ENCODE measurements at places on chromosomes 2 and 18.
A peak's percentile ranks its signal among the peaks of the same experiment; 100 is the strongest.

- no peak overlapping the region for H3K27ac ChIP-seq
- DNase-seq, result no peak
- H3K4me3 ChIP-seq, result peak overlapping the region; percentile 49
- no peaks in the 10 kb centered on the region for H3K36me3 ChIP-seq
- no peaks in the 10 kb centered on the region for H3K4me1 ChIP-seq
These were observed 26.1 kb upstream of the OTOF start for GRCh38 chr2:26504002-26504401.

DNA sequence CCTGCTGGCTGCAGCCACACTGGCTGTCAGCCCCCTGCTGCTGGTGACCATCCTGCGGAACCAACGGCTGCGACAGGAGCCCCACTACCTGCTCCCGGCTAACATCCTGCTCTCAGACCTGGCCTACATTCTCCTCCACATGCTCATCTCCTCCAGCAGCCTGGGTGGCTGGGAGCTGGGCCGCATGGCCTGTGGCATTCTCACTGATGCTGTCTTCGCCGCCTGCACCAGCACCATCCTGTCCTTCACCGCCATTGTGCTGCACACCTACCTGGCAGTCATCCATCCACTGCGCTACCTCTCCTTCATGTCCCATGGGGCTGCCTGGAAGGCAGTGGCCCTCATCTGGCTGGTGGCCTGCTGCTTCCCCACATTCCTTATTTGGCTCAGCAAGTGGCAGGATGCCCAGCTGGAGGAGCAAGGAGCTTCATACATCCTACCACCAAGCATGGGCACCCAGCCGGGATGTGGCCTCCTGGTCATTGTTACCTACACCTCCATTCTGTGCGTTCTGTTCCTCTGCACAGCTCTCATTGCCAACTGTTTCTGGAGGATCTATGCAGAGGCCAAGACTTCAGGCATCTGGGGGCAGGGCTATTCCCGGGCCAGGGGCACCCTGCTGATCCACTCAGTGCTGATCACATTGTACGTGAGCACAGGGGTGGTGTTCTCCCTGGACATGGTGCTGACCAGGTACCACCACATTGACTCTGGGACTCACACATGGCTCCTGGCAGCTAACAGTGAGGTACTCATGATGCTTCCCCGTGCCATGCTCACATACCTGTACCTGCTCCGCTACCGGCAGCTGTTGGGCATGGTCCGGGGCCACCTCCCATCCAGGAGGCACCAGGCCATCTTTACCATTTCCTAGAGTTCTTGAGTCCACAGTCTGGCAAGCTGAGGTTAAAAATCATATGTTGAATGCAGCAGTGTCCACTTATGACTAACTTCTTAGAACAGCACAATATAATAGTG, 741 bp downstream of the GPR148 start:
- H3K4me1 ChIP-seq, result no peaks in the 10 kb centered on the region
- H3K36me3 ChIP-seq, result no peaks in the 10 kb centered on the region
- H3K27ac ChIP-seq, result no peak overlapping the region
- DNase-seq, result no peak

- peaks cover 16% of the 10 kb centered on the region for H3K4me1 ChIP-seq
- H3K27ac ChIP-seq, result peak overlapping the region; percentile 48
- no peak for DNase-seq
- no peak overlapping the region for H3K4me3 ChIP-seq
- no peaks in the 10 kb centered on the region for H3K36me3 ChIP-seq
- H3K27me3 ChIP-seq, result no peaks in the 10 kb centered on the region
These were observed 8.7 kb downstream of the CYRIA start for GRCh38 chr2:16656784-16657391.

DNA sequence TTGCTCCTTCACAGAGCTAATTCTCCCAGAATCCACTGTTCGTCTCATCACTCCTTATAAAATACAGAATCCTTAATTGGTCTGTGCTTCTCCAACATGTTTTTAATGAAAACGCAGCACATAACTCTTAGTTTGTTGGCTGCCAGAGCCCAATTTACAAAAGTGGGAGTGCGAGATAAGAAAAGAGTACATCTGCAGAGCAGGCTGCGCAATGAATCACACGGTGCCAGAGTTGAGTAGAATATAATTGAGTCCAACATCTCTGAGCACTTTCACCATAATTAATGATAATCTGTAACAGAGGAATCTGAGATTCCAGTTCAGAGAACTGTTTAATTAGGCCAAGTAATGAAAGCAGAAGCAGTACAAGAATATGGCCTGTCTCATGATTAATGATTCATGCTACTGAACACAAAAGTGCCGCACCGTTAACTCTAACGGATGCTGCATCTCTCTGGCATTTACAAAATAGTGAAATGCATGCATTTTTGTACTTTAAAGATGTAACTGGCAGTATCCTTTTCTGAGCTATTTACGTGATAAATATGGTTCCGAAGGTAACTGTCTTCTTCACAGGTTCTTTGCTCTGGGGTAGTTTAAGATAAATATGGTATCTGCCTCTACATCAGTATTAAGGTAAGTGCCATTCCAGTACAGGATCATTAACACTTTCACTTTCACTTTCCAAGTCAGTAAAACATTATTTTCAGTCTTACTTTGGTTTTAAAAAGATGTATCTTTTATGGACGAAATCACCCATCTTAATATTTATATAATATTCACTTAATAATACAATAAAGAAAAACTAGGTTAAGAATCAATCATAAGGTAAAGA, 785.6 kb downstream of the NR4A2 start:
- no peaks in the 10 kb centered on the region for H3K36me3 ChIP-seq
- no peaks in the 10 kb centered on the region for H3K27me3 ChIP-seq
- DNase-seq, result no peak
- peak overlapping the region; percentile 51 for H3K4me3 ChIP-seq
- H3K4me1 ChIP-seq, result no peaks in the 10 kb centered on the region
- H3K27ac ChIP-seq, result no peak overlapping the region

- H3K4me1 ChIP-seq, result no peaks in the 10 kb centered on the region
- H3K27me3 ChIP-seq, result no peaks in the 10 kb centered on the region
- H3K4me3 ChIP-seq, result no peak overlapping the region
- H3K27ac ChIP-seq, result no peak overlapping the region
These were observed 50.7 kb downstream of the SIGLEC15 start for GRCh38 chr18:45876161-45876560.

DNA sequence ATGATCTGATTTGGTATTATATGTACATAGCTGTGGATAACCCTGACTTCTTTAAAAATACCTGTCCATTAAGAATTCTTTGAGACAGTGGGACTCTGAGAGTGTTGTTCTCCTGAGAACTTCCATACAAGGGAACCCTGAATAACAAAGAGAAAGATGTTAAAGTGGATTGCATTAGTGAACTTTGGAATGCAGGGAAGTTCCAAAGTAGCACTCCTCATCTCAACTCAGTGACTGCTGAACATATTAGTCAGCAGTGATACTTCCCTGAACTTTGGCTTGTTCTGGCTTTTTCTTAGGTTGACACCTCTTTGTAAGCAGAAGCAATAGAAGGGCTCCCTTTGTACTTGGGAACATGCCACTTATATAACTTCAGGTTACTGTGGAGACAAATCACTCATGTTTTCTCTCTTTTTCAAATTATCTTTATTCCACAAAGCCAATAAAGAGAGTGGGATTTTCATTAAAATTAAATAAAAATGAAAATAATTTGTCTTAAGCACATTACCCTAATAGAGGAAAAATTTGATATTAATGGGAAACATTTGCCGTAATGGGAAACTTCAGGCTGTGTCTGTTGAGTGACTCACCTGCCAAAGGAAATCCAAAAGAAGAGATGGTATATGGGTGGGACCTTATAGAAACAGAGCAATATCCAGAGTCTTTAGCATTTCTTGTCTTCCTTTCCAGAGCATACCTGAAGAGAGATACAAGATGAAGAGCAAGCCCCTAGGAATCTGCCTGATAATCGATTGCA, 33.3 kb downstream of the CFLAR start:
- H3K27ac ChIP-seq, result peak overlapping the region; percentile 63
- no peaks in the 10 kb centered on the region for H3K4me1 ChIP-seq
- H3K36me3 ChIP-seq, result no peaks in the 10 kb centered on the region
- no peak overlapping the region for H3K4me3 ChIP-seq
- no peaks in the 10 kb centered on the region for H3K27me3 ChIP-seq
- DNase-seq, result no peak

DNA sequence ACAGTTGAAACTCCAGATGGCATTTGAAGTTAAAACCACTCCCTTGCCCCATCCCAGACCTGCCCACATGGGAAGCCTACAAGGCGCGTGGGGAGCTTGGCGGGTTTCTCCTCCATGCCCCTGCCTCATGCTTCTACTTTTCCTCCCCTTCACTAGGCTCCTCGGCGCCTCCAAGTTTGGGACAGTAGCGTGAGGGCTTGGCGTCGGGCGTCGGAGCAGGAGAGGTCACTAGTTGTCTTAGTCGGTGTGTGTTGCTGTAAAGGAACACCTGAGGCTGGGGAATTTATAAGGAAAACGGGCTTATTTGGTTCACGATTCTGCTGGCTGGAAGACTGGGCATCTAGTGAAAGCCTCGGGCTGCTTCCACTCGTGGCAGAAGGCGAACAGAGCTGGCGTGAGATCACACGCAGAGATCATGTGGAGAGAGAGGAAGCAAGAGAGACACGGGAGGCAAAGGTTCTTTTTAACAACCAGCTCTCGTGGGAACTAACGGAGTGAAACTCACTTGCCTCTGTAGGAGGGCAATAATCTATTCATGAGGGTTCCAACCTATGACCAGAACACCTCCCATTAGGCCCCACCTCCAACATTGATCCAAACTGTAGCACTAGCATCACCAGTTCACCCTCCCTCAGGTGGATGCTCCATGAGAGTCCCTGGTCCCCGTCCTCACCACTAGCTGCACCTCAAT, 25.3 kb downstream of the ITM2C start:
- no peak for DNase-seq
- H3K4me3 ChIP-seq, result no peak overlapping the region
- peaks cover 3% of the 10 kb centered on the region for H3K27me3 ChIP-seq
- H3K4me1 ChIP-seq, result no peaks in the 10 kb centered on the region
- no peak overlapping the region for H3K27ac ChIP-seq
- H3K36me3 ChIP-seq, result no peaks in the 10 kb centered on the region

GRCh38 chr2:230537531-230537976, 121.6 kb downstream of the SP100 start:
- no peak overlapping the region for H3K27ac ChIP-seq
- no peaks in the 10 kb centered on the region for H3K27me3 ChIP-seq
- no peaks in the 10 kb centered on the region for H3K4me1 ChIP-seq
- H3K36me3 ChIP-seq, result peaks cover 10% of the 10 kb centered on the region

DNA sequence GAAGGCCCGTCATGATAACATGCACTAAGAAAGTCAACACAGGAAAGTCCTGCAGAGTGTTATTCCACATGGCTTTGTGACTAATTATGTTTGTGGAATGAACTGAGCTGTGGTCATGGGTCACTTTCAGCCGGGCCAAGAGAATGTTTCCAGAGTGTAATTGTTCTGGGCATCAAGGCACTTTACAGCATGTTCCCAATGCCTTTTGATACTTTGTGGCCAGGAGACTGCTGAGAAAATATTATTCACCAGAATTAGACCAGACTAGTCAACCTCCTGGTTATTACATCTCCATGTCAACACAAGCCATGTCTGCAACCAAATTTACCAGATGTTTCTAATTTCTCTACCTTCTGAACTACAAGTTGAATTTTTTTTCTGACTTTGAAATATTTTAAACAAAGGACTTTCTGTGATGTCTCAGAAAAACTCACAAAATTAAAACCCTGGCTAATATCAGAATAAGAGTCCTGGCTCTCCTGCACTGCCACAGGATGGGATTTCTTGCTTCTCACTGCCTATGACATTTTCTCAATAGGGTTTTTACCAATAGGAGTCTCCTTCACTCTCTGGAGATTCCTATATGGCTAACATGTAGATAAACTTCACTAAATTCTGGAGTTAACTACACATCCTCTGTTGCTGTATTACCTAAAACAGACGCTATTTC, 90.6 kb upstream of the WDR75 start:
- no peak overlapping the region for H3K27ac ChIP-seq
- no peak overlapping the region for H3K4me3 ChIP-seq
- no peak for DNase-seq
- no peaks in the 10 kb centered on the region for H3K36me3 ChIP-seq
- H3K27me3 ChIP-seq, result no peaks in the 10 kb centered on the region
- H3K4me1 ChIP-seq, result no peaks in the 10 kb centered on the region

DNA sequence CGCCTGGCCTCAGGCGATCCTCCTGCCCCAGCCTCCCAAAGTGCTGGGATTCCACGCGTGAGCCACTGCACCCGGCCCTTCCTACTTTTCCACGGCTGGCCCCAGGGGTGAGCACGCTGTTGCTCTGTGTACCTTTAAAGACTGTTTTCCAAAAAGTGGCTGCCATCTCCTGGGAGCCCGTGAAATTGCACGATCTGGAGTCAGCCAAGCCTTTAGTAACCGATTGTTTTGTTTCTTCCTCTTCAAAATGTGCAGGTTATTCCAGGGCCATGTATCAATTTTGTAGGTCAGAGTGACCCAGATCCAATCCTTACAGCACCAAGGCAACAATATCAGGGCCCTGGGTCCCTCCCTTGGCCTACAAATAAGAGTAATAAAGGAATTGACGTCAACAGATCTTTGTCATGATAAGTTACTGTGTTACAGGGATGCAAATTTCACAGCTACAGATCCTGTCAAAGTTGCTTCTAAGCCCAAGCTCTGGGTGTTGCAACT, 135.6 kb upstream of the ZNF236 start:
- no peak overlapping the region for H3K4me3 ChIP-seq
- peak; percentile 54 for DNase-seq
- no peaks in the 10 kb centered on the region for H3K4me1 ChIP-seq

GRCh38 chr2:118849226-118850167, 2.0 kb upstream of the EN1 start:
- H3K27me3 ChIP-seq, result peaks cover 2% of the 10 kb centered on the region
- H3K4me1 ChIP-seq, result no peaks in the 10 kb centered on the region
- no peak overlapping the region for H3K27ac ChIP-seq
- no peak for DNase-seq

DNA sequence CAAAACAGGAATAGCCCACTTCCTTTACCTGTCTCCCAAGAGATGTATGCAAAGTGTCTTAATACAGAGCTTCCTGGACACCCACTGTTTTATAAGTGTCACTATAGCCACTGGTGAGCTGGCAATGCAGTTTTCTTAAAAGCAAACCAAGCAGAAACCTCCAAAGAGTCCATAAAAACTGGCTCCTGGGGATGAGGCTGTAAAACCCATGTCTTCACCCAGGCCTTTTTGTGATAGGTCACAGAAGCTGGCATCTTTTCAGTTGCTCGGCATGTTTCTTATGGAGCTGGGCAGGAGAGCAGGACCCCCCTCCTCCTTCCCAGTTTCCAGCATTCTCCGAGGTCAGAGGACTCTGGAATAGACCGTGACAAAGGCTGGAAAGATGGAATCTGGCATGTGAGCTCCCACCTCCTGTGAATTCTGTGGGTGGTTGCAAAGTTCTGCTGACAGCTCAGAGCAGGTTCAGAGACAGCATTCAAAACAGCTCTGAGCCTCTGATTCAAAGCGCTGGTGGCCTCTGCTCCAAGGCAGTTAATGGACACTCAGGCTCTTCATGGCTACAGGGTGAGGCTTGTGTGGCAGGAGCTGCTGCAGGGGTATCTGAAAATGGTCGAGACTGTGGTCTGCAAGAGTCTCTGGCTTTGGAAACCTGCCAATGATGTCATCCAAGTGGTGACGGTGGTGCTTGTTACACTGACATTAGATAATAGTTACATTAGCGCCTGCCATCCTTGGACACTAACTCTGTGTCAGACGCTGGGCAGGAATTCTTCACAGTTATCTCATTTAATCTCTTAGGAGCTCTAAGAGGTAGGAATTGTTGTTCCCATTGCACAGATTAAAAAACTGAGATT, 283.4 kb downstream of the CLIP4 start:
- H3K27me3 ChIP-seq, result no peaks in the 10 kb centered on the region
- H3K4me1 ChIP-seq, result no peaks in the 10 kb centered on the region
- H3K36me3 ChIP-seq, result no peaks in the 10 kb centered on the region
- no peak for DNase-seq
- H3K4me3 ChIP-seq, result no peak overlapping the region

GRCh38 chr2:100422320-100423055, 5.0 kb upstream of the CHST10 start:
- H3K36me3 ChIP-seq, result no peaks in the 10 kb centered on the region
- DNase-seq, result no peak
